Occipital lobe (tissue), 3 donors: ENCODE measurements at places on chromosomes 11 and 22.

DNA sequence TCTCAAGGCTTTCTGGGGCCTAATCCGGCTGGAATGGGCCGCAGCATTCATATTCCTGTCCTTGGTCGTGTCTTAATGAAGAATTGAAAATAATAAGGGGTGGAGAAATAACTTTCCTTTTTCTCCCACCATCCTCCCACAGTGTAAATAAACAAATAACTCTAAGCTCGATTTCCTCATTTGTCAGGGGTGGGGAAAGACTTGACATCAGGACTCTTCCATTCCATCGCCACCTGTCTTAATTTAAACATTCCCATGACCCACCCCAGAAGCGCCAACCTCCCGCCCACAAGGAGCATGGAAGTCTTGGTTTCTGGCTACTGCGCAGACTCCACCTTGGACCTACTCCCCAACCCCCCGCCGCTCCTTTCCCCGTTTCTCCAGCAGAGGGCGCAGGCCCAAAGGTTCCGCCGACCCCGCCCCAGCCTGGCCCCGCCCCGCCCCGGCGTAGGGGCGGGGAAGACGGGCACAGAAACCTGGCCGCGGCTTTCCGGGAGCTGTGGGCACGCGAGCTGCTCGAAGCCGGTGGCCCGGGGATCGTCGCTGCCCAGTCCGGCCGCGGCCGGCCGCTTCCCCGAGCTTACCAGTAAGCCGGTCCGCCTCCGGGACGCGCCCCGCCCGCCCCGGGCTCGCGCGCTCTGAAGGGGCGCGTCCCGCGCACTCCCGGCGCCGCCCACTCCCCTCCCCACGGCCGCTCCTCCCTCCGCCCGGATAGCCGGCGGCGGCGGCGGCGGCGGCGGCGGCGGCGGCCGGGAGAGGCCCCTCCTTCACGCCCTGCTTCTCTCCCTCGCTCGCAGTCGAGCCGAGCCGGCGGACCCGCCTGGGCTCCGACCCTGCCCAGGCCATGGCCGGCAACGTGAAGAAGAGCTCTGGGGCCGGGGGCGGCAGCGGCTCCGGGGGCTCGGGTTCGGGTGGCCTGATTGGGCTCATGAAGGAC, at the start of gene CBL:
Gene CBL, plus strand, starts transcription at position 766 of the 937 bp plus-strand sequence. Its CDS starts 79 bp downstream, at position 845.
- peak; percentile 92 for DNase-seq

DNA sequence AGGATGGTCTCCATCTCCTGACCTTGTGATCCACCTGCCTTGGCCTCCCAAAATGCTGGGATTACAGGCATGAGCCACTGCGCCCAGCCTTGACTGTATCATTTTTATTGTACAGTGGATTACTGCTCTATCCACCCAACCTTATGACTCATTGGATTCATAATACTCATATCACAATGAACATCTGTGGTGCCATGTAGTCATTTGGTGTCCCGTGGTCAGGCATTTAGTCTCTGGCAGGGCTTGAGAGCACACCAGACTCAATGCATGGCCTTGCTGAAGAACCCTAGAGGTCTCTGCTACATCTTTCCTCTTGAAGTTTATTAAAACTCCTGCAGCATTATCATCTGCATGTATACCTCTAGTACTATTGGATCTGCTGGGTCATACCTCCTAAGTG, 98.0 kb upstream of the LDLRAD3 start:
- no peak for DNase-seq

DNA sequence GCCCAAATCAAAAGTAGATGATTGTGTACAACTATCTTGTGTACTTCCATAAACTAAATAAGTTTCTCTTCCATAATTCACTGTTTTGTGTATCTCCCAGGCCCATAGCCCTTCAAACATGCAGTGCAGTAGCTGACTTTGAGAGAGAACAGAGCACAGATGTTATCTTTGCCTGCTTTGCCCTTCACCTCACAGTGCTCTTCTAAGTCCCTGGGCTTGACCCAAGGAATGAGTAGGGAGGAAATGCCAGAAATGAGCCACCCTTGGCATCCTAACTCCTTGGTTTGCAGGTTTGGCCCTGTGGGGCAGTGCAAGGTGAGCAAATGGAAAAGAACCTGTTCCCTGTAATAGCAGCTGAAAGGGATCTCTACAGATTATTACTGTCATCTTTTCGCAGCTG, 79.2 kb downstream of the STIM1 start:
- DNase-seq, result no peak

- DNase-seq, result no peak
These were observed 896.9 kb downstream of the KCNA4 start for GRCh38 chr11:29119707-29120618.

DNA sequence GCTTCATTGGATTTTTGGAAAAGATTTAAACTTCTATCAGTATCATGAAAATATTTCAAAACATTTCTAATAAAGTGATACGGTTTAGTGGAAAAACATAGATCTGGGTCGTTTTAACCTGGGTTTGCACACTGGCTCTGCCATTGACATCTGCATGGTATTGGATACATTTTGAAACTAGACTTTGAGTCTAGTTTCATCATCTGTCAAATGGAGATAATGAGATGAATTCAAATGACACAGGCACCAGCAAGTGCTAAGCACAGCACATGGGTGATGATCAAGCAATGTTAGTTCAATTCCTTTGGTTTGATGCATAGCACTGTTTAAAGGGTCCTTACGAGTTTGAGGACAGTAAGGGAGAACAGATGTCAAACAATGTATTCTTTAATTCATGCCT, 819.0 kb upstream of the CCDC90B start:
- DNase-seq, result no peak

DNA sequence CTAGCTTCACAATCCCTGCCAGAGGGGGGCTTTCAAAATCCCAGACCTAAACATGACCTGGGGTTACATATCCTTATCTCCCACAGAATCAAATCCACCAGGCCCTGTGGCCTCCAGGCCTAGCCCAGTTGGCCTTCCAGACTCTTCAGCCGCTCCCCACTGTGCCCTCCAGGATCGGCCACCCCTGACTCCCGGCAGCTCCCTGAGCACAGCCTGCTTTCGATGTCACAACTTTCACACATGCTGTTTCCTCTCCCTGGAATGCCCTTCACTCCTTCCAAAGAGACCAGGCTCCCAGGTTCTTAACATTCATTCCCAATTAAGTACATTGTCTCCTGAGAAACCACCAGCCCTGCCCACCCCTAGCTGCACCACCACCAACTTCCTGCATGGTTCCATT, 62.7 kb downstream of the CSNK2A3 start:
- DNase-seq, result no peak

- no peak for DNase-seq
These were observed 97.4 kb downstream of the MED15 start for GRCh38 chr22:20604776-20605221.

- DNase-seq, result no peak
These were observed 359.8 kb downstream of the LRRC4C start for GRCh38 chr11:41099654-41100053.

GRCh38 chr22:50201191-50202129, 649 bp downstream of the SELENOO start:
- no peak for DNase-seq

- DNase-seq, result no peak
These were observed 9.1 kb downstream of the SELENOO start for GRCh38 chr22:50209893-50210292.

GRCh38 chr11:57647372-57647771, 2.3 kb downstream of the YPEL4 start:
- DNase-seq, result no peak

GRCh38 chr11:109405671-109406070, 16.3 kb upstream of the C11orf87 start:
- no peak for DNase-seq
